T-helper 22 cell (primary cell): ENCODE measurements at places on chromosomes 11 and 22.

DNA sequence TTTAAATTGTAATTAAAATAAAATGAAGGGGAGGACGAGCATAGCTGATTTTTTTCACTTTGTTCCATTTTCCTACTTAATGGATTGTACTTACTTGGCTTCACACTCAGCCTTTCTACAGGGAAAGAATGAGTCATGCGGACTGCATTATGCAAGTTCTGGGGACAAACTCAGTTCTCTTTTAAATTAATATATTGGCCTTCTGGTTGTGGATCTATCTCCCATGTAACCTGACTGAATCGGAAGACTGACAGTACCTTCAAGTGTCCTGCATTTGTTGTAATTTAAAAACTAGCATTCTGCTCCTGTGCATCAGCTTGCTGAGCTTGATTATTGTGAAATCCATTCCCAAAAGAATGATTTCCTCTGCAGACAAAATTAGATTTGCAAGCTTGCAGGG is 12.2 kb downstream of the OR8D1 start:
- DNase-seq, result no peak

- no peak for DNase-seq
Observed at GRCh38 chr22:24584871-24585411, 7.9 kb downstream of the LRRC75B start.

DNA sequence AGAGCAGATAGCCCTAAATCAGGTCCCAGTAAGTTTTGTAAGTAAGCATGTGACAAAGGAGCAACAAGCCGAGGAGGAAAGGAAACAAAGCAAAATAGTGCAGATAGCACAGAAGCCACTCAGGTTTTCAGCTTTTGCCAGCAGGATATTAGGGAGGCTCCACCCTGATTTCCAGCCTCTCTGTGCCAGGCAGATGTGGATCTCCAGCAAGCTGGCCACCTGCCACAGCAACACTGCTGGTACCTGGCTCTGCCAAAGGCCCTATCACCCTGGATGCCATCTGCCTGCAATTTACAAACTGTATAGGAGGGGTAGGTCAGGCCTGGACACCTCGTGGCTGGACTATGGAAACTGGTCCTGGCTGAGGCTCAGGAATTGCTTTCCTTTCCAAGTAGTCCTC is 12.2 kb upstream of the NNMT start:
- no peak for DNase-seq

- no peak for DNase-seq
Observed at GRCh38 chr11:86151174-86152005, 82.5 kb upstream of the PICALM start.

- DNase-seq, result no peak
Observed at GRCh38 chr11:68710409-68710808, 26.1 kb downstream of the GAL start.

GRCh38 chr22:38828191-38828590 is 15.6 kb downstream of the NPTXR start:
- no peak for DNase-seq

GRCh38 chr11:44536788-44537516 is 28.5 kb upstream of the CD82 start:
- no peak for DNase-seq

- no peak for DNase-seq
Observed at GRCh38 chr11:30002157-30002785, 14.6 kb downstream of the KCNA4 start.

- DNase-seq, result no peak
Observed at GRCh38 chr11:128615612-128616011, 28.3 kb upstream of the ETS1 start.

DNA sequence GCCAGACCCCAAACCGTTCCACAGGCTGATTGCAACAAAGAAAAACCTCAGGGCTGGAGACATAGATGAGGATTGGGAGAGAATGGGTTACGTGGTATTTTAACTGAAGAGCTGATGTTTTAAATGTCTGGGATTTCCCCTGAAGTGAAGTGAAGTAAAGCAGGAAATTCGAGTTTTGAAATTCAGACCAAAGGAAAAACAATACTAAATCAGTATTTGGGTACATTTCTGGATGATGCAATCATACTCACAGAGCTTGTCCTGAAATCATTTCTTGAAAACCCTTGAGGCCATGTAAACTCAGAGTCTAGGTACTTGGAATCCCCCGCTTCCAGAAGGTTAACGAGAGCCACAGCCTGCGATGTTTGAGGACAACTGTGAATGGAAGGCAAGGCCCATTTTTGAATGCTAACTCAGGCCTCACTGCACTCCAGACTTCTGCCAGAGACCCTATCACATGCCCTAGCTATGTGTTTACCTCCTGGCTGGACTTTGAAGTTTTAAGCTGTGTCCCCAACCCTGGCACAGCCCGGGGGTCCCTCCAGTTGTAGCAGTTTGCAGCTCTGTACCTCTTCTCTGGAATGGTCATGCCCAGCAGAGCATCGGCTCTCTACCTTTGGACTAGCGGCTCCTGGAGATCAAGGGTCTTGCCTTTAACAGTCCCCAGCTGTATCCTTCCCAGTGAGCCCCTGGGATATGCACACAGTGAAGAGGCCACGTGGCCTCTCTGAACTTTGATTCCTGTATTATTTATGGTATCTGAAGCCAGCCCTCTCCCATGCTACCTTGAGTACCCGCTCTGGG is 5.4 kb upstream of the FTH1 start:
- no peak for DNase-seq

GRCh38 chr11:69319255-69320106 is 25.5 kb downstream of the MYEOV start:
- no peak for DNase-seq

- no peak for DNase-seq
Observed at GRCh38 chr11:92130421-92130831, 94.2 kb upstream of the FAT3 start.

DNA sequence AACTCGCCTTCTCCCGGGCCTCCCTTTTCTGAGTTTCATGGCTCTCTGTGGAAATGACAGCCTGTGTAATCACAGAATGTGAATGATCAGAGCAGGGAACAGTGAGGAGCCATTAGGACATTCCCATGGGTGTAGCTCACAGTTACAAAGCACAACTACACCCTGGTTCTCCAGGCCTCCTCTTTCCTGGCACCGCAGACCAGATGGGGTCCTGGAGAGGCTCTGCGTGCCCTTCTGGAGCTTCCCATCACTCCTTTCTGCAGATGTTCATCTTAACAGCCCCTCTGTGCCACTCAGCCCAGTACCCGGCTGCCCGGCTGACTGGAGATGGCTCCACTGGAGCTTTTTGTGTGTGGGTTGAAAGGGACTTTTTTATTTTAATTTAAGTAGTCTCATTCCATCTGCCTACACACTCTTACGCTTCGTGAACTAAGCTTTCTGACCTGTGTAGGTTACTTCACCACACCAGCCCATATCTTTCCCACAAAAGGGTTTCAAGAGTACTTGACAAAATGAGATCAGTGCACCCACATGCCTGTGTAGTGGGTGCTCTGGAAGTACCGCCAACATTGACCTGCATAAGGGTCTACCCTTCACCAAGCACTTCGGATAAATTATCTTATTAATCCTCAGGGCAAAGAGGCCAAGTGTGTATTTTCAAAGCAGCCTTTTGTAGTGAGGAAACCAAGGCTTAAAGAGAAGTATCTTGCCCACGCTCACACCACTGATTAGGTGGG is 29.8 kb downstream of the SREBF2 start:
- no peak for DNase-seq

GRCh38 chr22:25081409-25081824 is 118.2 kb upstream of the CRYBB3 start:
- no peak for DNase-seq

DNA sequence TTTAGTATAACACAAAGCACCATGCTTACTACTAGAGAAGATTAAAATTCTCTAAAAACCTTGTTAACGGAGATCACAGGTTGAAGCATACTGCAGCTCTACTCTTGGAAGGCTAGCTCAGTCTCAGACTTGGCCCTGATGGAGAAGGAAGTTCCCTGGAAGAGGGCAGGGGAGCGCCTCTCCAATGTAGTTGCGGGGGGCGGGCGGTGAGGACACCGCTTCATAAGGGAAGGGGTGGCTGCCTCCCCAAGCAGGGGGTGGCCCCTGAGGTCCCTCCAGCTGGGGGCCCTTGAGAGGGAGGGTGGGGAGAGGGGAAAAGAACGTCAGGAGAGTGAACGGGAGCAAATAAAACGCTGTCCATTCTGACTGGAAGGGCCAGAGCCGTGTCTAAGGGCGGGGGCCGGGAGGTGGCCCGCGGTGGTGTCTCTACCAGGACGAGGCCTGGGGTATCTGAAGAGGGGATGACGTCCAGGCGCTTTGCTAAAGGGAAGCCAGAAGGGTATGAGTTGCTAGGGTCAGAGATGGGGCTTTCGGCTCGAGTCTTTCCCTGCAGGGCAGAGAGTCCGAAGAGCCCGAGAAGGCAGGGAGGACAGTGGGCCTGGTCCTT is 553 bp upstream of the USP47 start:
- no peak for DNase-seq

GRCh38 chr22:32794449-32795213 is 6.9 kb upstream of the TIMP3 start:
- DNase-seq, result no peak

- no peak for DNase-seq
Observed at GRCh38 chr22:46612341-46612903, 7.8 kb upstream of the GRAMD4 start.

DNA sequence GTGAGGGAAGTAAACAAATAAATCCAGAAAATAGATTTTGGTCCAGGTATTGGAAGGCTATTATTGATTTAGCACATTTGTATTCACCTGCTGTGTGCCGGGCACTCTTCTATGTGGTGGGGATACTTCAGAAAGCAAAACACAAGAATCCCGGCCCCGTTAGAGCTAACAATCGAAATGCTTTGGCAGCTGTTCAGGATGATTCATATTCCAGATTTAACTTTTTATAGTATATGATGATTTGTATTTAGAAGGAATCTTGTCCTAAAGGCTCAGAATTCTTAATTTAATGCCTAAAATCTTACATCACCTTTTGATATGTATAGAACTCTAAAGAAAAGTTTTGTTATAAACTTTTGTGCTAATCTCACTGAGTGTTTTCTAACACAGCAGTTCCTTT is 28.0 kb downstream of the ZC3H12C start:
- DNase-seq, result no peak

GRCh38 chr11:85847436-85847835 is 7.7 kb upstream of the CCDC83 start:
- no peak for DNase-seq

GRCh38 chr22:42134100-42135020 is 3.8 kb upstream of the CYP2D6 start:
- no peak for DNase-seq

GRCh38 chr11:45045683-45046471 is 95.2 kb upstream of the TP53I11 start:
- DNase-seq, result no peak

DNA sequence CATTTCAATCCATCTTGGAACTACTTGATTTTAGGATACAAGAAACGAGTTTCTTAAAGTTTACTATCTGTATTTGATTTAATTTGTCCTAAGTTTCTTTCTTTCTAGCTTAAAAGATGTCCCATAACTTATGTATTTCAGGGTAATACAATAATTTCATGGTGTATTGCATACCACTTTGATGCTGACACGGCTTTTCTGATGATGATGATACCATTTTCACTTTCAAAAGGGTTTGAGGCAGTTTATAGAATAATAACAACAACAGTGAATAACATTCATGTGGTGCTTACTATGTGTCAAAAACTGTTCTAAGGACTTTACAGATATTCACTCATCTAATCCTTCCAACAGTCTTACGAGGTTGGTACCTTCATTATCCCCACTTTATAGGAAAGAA is 33.2 kb upstream of the POU2AF1 start:
- DNase-seq, result no peak

DNA sequence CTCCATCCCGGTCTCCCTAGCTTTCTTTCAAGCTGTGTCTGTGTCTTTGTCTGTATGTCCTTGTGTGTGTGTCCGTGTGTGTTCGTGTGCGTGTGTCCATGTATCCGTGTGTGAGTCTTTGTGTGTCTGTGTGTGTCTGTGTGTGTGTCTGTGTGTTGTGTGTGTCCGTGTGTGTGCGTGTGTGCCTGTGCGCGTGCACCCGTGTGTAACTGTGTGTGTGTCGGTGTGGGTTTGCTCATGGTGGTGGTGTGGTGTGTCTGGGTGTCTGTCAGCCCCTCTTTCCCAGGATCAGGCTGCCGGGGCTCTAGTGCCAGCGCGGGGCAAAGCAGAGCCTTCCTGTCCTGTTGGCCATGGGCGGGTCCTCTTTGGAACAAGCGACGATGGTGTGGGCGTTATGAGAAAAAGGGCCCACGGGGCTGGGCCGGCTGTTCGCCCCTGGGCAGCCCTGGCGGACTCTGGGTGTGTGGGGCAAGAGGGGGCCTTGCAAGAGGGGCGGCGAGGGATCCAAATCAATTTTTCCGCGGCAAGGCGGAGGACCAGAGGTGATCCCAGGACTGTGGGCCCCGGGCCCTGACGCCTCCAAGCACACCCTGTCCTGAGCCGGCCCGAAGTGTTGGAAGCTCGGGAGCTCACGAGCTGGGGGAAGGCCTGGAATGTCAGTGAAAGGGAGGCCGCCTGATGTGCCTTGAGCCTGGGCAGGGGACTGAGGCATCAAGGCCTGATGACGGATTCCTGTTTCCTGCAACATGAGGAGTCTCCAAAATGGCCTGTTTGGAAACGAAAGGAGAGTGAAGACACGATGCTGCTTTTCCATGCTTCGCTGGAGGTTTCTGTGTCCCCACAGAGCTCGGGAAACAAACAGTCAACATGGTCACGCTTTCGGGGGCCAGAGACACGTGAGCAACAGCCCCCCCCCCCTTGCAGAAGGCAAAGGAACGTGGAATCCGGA is 3929.2 kb upstream of the OR11H1 start:
- DNase-seq, result no peak

DNA sequence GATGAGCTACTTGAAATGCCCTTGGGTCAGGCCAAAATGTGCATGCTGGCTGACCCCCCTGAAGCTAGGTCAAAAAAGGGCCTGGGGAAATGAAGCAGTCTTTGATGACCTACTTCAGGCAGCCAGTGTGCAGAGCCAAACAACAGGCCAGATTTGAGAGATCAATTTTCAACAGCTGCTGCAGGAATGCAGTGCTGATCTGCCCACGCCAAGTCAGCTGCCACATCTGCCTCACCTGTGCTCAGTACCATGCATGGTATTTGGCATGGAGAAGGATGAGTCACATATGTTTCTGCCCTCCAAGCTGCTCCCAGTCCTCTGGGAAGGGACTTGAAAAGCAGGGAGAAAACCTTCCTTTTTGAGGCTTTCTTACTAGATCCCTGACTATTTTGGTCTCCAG is 35.8 kb downstream of the MTNR1B start:
- DNase-seq, result no peak

- no peak for DNase-seq
Observed at GRCh38 chr22:27935897-27936296, 16.8 kb upstream of the PITPNB start.

- DNase-seq, result peak; percentile 27
Observed at GRCh38 chr11:93740031-93740729, 1.1 kb downstream of the TAF1D start.

DNA sequence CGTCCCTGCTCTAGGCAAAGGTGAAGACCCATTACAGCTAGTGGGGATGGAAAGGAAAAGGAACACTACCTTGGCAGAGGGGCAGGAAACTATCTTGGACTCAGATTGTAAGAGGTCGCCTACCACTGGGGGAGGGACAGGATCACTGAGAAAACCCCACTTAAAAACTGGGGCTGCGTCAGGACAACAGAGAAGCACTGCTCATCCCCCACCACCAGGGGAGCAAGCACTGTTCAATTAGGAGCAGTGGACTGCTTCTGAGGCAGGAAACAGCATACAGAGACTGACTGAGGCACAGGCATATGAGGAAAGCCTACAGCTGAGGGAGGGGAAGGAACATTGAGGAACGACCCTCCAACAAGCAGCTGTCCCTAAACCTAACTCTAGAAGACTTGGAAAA is 20.8 kb upstream of the DLAT start:
- DNase-seq, result no peak

- no peak for DNase-seq
Observed at GRCh38 chr22:24952837-24953383, 394 bp downstream of the KIAA1671 start.
